Glomerular endothelial cell (primary cell): ENCODE measurements at places on chromosomes 3 and 15.

DNA sequence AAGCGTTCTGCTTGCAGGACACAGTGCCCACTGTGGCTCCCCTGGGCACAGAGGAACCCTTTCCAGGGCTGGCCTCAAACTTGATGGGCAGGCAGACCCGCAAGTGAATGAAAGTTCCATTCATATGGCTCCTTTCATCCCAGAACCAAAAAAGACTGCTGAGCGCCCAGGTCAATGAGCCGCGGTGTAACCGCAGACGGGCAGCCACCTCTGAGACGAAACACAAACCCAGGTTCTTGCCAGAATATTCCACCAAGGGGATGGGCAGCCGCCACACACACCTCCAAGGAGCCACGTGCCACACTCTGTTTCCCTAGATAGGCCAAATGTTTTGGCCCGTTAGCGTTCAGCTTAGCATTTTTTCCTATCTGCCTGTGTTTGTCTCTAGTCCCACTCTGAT, 82.8 kb upstream of the IGF1R start:
- no peak for DNase-seq

GRCh38 chr3:64257100-64257755, 32.0 kb upstream of the PRICKLE2 start:
- DNase-seq, result no peak

DNA sequence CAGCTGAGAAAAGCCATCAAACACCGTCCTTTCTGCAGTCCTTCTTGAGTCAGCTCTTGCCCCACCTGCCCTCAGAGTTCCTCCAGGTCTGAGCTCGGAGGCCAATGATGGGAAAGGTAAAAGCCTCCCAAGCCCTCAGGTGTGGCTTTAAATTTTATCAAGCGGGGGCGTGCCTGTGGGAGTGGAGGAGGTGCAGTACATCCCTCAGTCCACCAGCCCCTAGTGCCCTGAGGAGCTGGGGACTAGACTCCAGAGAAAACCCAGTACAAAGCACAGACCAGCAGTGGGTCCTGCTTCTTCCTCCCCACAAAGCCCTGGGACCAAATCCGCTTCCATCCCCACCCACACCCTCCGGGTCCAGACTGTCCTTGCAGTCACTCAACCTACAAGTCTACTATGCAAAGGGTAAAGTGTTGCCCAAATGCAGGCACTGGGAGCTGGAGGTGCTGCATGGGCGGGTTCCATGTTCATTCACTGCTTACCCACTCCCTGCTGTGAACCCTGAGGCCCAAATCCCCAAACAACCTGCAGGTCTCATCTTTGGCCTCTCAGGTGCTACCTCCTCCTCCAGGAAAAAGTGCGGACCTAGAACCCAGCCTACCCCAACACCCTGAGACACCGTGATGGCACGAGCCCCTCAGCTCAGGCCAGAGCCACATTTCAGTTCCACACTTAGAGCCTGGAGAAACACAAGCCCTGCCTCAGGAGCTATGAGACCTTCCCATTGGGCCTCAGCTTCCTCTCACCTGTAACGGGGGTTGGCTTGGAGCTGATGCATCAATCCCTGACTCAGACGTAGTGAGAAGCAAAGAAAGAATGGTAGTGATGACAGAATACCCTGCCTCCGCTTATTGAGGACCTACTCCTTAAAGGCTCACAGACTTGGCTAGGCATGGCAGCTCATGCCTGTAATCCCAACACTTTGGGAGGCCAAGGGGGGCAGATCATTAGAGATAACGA, 2.4 kb downstream of the PFKFB4 start:
- no peak for DNase-seq

DNA sequence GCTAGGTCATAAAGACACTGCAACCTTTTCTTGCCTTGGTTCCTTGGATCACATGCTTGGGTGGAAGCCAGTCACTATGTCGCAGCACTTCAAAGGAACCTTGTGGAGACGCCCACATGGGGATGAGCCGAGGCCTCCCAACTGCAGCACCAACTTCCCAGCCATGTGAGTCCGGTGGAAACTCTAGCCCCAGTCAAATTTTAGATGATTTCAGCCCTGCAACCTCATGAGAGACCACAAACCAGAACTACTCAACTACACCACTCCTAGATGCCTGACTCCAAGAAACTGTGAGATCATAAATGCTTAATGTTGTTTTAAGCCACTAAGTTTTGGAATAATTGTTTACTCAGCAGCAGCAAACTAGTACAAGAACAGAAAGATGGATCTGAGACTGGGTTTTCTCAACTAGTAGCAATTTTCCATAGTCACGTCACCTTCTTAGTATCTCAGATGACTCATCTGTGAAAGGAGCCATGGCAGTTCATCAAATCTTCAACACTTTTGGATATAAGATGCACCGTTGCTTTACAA, 86.5 kb downstream of the MB21D2 start:
- DNase-seq, result no peak

GRCh38 chr3:88044411-88044810, 14.4 kb downstream of the CGGBP1 start:
- no peak for DNase-seq

GRCh38 chr3:184716622-184717398, 4.9 kb upstream of the MAGEF1 start:
- no peak for DNase-seq

- no peak for DNase-seq
These were observed 6.0 kb upstream of the PIGZ start for GRCh38 chr3:196974661-196975060.

DNA sequence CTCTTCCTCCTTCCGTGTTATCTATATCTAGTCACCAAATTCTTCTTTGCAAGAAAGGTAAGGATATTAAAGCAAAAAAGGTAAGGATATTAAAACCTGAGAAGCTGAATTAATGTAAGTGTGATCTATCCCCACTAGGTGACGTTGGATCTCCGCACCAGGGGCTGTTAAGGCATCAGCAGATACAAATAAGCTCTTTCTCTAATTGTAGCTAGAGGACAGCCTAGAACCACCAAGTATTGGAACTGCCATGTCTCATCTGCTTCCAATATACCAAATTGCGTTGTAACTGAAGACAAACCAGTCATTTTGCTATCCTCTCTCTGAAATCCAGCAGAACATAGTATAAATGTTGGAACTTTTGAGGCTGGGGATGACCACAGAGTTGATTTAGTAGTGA, 471.2 kb upstream of the TGFBR2 start:
- DNase-seq, result no peak

DNA sequence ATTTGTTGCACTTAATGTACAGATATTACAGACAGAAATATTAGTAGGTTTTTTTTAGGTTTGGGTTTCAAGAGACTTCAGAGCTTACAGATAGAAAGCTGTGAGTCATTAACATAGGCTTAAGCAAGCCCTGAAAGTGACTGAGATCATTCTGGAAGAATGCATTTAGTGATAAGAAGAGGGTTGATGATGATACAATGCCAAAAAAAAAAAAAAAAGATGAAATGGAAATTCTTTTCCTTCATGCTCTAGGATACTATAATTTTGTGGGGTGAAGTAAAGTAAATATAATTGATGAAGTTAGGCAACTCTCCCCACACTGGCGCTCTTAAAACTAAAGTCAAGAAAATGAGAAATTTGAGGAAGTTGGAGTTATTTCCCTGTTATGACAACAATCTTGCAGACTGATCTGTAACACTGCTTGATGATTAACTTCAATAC, 169.4 kb upstream of the ZNF385D start:
- DNase-seq, result no peak

GRCh38 chr15:53414167-53414566, 345.3 kb downstream of the WDR72 start:
- no peak for DNase-seq

- DNase-seq, result no peak
These were observed 1.9 kb downstream of the GRM7 start for GRCh38 chr3:6862880-6863195.

DNA sequence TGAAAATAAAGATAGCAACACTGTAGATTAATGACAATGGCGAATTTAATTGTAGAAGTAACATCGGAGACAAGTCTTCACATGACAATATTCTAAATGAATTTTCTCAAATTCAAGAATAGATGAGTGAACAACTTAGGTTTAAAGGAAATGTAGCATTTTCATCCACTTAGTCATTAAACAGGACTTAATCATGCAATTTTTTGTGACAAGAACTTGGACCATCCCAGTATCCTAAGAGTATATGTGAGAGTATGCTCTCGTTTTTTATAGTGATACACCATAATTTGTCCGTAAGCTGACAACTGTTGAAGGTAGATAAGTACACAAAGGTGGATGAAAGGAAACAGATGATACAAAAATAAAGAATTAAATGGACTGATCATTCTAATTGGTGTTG, 81.5 kb downstream of the DLG1 start:
- no peak for DNase-seq

DNA sequence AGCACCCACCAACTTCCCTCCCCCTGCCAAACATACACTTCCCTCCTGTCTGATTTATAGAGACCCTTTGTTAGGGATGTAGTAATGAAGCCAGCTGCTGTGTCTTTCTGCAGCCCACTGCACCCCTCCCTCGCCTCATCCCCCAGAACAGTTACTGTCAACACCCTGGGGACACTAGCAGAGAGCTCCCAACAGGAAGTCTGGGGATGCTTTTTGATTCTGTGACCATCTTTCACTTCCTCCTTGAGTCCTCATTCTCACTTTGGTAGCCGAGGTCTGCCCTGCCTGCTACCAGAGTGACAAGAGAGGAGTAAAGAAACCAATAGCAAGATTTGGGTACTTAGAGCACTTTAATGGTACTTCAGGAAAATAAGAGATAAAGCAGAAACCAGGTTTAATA, 201.6 kb downstream of the SATB1 start:
- no peak for DNase-seq

DNA sequence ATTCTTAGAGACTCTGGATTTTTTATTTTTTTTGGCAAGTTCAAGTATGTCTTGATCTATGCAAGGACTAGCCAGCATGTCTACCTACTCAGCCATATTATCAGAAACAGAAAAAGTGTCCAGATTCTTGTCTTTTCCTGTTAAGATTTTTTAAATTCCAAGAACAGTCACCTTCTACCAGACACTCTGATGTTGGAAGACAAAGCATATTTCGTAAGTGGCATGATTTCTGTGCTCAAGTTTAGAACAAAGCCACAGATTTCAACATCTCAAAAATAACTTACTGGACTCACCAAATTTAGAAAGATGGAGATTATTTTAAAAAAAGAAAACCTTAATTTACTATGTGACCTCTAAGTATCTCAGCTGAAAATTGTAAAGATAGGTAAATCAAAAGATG, 61.9 kb downstream of the GOLGA6L7 start:
- no peak for DNase-seq

GRCh38 chr3:170033489-170033888, 4.3 kb upstream of the GPR160 start:
- DNase-seq, result no peak

- DNase-seq, result no peak
These were observed 40.8 kb downstream of the FOXP1 start for GRCh38 chr3:71542521-71543370.

GRCh38 chr15:29312387-29312786, 42.8 kb upstream of the NSMCE3 start:
- no peak for DNase-seq

DNA sequence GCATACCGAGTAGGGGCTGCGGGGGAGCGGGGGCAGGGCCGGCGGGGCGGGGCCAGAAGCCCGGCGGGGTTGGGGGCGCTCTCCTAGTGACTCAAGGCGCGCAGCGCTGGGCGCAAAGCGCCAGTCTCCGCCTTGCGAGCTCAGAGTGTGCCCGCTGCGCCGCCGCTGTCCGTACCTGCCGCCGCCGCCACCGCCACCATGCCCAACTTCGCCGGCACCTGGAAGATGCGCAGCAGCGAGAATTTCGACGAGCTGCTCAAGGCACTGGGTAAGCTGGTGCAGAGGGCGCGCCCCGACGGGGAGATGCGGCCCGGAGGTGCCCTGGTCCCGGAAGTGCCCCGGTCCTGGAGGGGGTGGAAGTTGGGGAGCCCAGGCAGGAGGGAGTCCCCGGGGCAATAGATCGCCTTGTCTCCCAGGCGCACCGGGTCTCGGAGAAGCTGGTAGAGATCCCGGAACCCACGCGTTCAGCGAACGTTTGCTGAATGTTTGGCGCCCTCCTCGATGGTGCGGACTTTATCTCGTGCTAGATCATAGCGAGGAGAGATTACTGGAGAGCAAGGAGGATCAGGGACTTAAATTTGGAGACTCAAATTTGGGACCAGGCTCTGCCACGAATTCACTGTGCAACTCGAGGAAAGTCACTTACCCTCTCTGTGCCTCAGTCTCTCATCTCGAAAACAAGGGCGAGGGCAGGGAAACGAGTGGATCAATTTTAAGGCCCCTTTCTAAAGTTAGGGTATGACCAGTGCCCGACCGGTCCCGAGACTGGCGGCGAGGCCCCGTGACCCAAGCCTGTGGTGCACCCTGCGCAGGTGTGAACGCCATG, at the start of gene CRABP1:
Gene CRABP1, plus strand, starts transcription at position 123 of the 826 bp plus-strand sequence. Its CDS starts 76 bp downstream, at position 199.
- no peak for DNase-seq

- no peak for DNase-seq
These were observed 29.8 kb downstream of the ACAN start for GRCh38 chr15:88832820-88833730.

GRCh38 chr3:98732286-98733052, 30.7 kb upstream of the ST3GAL6 start:
- DNase-seq, result no peak
